ENCODE measurements at places on chromosomes 4 and X. TPM values are rescaled to one million over a fixed set of nuclear protein-coding genes. Genes with fewer than 3 reads are reported as not detected.
A peak's percentile ranks its signal among the peaks of the same experiment; 100 is the strongest.

DGAT2L6 gene
- total RNA-seq = not detected

TNIP3 gene
- 3.5 TPM for total RNA-seq

SPANXN2 gene
- total RNA-seq = not detected

FRG2 gene
- total RNA-seq = 0.05 TPM

- DNase-seq = no peak
Measured at GRCh38 chrX:132470831-132471230, 18.0 kb downstream of the MBNL3 start.

DNA sequence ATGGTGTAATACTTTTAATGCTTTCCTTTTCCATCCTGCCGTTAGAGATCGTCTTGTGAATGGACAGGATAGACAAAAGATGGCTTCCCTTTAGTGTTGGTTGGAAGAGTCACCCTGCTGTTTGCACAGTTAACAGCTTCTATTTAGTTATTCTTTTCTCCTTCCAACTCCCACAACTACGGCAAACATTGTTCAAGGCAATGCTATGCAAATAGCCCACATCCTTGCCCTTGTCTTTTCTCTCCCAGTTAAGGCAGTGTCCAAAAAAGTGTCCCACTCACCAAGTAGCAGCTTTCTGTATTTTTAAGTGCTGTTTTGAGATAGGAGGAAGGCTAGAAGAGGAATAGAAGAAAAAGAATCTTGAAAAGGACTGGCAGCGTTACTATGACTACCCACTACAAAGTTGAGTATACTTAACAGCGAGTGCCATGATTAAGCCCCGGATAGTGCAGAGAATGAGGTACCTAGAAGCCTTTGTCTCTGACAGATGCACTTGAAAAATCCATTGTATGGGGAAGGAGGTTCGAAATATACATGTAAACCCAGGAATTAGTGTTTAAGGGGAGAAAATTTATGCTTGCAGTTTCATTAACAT, 12.1 kb upstream of the RUFY3 start:
- DNase-seq = no peak

IBSP gene
- 0.33 TPM for total RNA-seq

PGK1 gene
- total RNA-seq = 433 TPM

GRCh38 chr4:122803788-122804208, 22.8 kb upstream of the FGF2 start:
- DNase-seq = no peak

GRCh38 chrX:54030329-54030728, 13.9 kb downstream of the PHF8 start:
- DNase-seq = no peak

- DNase-seq = no peak
Measured at GRCh38 chrX:39953879-39954278, 143.9 kb downstream of the BCOR start.

DNA sequence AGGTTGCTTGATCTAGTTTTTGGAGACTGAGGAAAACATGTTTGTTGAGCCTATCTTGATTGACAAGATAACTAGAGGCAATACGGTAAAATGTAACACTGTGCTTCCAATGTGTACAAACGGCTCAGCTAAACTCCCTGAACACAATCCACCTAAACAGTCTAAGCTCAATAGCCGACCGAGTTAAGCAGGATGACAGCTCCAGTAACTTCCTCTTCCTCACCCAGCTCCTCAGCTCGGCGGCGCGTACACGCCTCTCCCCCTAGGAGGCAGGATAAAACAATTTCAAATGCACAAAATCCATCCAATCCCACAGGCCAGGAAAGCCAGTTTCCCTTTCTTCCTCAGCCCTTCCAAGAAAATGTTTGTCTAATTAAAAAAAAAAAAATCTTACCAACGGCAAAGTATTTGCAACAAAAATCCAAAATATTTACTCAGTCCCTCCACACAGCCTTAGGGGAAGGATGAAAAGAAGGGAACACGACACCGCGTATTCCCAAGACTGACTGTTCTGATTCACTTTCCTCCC, 1.0 kb downstream of the CNOT6L start:
- DNase-seq = peak; percentile 76

- no peak for DNase-seq
Measured at GRCh38 chr4:42452823-42453222, 55.5 kb downstream of the SHISA3 start.

- no peak for DNase-seq
Measured at GRCh38 chrX:122115604-122116003, 1068.2 kb downstream of the GLUD2 start.

DNA sequence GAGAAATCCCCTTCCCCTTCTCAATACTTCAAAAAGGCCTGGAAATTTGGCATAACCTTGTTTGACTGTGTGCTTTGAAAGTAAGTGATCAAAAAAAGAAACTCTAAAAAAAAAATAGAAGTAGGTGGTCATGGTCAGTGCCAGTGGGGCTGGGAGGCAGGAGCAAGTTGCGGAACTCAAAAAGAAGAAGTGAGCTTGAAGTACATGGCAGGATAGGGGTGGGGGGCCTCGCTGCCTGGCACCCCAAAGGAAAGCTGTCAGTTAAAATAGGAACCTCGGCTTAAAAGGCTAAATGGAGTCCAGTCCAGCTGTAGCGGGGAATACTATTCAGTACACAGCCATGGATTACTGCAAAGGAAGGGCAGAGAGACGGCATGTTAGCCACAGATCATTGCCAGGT, 12.2 kb upstream of the NKRF start:
- DNase-seq = no peak

DNA sequence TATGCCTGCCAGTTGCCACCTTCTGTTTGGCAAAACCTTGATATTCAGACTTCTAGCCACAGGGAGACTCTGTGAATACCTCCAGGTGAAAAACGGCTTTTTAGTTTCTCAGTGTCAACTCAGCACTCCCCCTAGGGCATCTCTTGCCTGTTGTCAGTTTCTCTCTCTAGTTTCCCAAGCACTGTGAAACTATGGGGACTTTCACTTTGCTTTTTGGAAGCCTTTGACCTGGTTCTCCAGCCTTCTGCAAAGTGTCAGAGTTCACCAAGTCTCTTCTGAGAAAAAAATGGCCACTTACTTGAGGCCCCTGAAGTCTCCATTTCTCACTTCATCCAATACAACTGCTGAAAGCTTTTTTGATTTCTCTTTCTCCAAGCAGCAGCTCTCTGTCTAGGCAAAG, 521.5 kb downstream of the INPP4B start:
- DNase-seq = no peak

SPP1 gene
- 44.2 TPM for total RNA-seq

ZNF157 gene
- total RNA-seq = 0.57 TPM

CD40LG gene
- 9.2 TPM for total RNA-seq

ADGRL3 gene
- total RNA-seq = 2.0 TPM

GRCh38 chr4:1090036-1090435, 23.3 kb downstream of the RNF212 start:
- DNase-seq = no peak

KLKB1 gene
- 0.33 TPM for total RNA-seq

- no peak for DNase-seq
Measured at GRCh38 chrX:11393949-11394654, 100.9 kb downstream of the AMELX start.

YY2 gene
- total RNA-seq = 0.47 TPM

GRCh38 chr4:98473046-98473445, 185.4 kb downstream of the TSPAN5 start:
- no peak for DNase-seq
